HCT116 (cell line): ENCODE measurements at places on chromosomes 2 and 18.

GRCh38 chr2:567865-568638 is 109.2 kb downstream of the TMEM18 start:
- DNase-seq: no peak

GRCh38 chr2:240256704-240257637 is 116.5 kb upstream of the OTOS start:
- no peak for DNase-seq

DNA sequence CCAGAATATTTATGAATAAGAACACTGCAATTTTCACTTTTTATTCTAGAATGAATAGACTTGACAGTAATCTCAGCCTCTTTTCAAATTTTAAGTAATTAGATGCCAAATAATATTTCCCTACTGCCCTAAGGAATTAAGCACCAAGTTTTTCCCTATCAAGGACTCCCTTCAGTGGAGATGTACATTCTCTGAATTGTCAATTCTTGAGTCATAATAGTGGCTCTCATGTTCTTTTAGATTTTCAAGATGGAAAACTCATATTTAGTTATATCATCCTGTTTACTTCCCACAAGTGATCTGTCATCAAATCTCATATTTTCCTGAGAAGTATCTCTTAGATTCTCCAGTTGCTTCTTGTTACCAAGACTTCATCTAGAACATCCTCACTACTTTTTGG is 1248.9 kb upstream of the CHAC2 start:
- no peak for DNase-seq

- no peak for DNase-seq
These were observed 93.2 kb upstream of the CBLN2 start for GRCh38 chr18:72637299-72637698.

DNA sequence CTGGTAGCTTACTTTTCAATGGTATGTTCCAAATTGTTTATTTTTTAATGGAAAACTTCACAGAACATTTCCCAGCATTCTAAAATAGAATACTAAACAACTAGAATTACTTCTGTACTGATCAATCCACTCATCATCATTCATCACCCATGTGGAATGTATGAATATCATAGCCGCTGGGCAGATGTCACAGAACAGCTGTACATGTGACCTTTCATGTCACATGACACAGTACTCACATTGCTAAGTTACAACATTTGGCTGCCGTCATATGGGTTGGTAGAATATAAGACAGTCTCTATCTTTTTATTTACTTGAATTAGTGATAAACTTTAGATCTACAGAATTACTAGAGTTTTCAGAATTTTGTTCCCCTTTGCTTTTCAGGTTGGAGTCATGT is 387.6 kb downstream of the ZEB2 start:
- DNase-seq: no peak

DNA sequence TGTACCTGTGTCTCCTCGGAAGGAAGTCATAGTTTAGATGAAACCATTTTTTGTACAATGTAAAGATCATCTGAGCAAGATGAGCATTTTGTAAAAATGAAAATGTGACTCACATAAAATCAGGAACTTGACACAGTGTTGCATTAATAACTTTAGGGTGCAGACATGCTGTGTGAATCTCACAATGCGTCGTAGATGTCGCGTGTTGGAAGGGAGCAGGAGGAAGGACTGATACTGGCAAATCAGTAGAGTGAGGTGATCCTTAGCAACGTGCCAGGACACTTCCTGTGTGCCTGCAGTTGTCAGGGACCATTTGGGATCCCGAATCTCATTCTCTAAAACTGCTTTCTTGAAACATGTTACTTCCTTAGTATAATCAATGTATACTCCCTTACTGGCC is 103.1 kb downstream of the SH3BP4 start:
- DNase-seq: no peak

GRCh38 chr18:36130039-36130831 is 536 bp downstream of the ELP2 start:
- no peak for DNase-seq

GRCh38 chr2:61759005-61759404 is 94.9 kb downstream of the FAM161A start:
- no peak for DNase-seq

DNA sequence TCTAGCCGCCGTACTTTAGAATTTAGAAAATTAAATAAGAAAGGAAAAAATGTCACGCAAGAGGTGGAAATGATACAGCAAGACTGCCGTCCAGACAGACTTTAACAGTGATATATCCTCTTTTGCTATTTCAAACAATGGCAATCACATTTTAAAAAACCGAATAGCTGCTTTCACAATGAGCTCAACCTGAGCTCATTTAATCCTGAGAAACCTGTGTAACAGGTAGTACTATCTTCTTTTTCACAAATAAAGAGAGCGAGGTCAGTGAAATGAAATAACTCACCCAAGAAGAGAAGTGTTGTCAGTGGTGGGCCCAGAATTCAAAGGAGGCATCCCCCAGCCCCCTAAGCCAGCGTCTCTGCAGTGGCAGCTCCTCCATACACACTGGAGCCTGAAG is 60.7 kb upstream of the DAPL1 start:
- no peak for DNase-seq

DNA sequence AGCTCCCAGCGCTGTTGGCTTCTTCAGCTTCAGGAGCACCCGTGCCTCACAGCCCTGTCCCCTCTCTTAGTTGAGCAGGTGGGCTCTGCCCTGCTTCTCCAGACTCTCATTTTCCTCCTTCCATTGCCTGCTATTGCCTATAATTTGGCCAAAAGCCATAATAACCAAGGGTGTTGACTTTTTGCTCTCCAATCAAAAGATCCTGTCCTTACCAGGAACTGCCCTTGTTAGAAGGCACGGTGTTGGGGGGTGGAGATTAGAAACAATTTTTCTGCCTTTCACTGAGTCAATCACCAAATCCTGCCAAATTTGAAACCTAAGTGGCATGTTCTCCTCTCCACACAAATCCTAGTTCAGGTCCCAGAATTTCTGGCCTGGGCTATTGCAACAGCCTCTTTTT is 16.7 kb upstream of the PDIA6 start:
- DNase-seq: no peak

GRCh38 chr2:9472511-9472910 is 1.8 kb upstream of the IAH1 start:
- no peak for DNase-seq

- DNase-seq: no peak
These were observed 96.0 kb downstream of the ACKR3 start for GRCh38 chr2:236665572-236666118.

DNA sequence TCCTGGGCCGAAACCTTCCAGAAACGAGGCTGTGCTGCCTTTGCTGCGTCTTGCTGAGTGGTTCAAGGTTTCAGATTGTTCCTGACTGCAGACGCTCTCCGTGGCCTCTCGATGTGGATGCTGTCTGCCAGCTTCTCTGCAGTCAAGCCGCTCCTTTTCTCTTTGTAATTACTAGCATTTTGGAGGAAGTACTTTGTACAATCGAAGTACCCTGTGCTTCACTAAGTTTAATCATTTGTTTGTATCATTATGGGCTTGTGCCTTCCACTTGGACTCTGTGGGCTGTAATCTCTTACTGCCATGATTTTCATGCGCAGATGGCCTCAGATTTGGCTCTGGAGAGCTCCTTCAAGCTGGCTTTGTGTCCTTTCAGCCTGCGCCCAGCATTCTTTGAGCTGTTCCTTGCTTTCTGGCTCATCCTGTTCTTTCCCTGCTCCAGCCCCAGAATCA is 49.3 kb downstream of the TRAF3IP1 start:
- DNase-seq: no peak

DNA sequence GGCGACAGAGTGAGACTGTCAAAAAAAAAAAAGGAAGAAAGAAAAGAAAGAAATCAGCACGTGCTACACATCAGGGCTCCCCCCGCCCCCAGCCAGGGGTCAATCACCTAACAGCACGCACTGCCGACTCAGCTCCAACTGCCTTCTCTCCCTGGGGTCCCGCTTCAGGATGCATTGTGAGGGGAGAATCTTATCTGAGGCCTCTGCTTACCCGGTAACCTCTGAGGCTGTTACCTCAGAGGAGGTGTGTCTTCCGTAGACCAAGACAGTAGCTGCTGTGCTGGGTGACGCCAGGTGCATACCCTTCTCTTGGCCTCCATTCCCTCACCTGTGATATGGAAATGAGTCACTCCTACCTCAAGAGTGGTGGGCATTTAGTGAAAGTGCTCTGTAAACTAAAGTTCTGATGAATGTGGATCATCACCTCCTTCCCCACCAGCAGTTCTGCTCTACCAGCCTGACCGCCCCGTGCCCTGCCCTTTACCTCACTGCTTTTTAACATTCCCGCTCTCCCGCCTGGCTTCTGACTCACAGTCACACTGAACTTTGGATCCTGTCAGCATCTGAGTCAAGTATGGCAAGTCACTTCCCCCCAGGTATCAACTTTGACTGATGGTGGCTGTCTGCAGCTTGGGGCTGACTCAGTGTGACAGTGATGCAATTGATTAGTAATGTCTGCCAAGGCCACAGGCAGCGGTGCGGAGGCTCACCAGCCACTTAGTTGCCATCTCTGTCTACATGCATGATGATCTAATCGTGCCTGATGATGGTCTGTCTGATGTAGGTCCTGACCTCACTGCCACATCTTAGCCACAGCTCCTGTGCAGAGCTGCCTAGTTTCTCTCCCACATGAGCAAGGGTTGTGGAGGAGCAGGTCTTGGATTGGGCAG is 20.1 kb downstream of the ARID5A start:
- DNase-seq: peak; percentile 97

DNA sequence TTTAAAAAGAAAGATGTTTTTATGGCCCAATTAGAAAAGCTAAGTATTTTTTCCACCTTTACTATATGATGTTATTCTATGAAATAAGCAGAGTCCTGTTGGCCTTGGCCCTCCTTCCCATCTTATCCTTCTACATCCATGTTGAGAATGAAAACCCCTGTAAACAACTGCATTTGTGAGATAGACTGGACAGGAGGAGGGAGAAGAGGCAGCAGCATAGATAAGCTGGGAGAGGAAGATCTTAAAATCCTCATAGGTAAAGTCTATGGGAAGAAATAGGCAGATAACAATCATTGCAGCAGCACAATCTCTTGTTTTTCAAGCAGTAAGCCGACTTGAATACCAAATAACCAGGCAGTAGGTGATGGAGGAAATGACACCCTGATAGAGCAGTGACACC is 207.6 kb upstream of the PARD3B start:
- no peak for DNase-seq

- DNase-seq: no peak
These were observed 30.0 kb downstream of the THNSL2 start for GRCh38 chr2:88199912-88200682.
